ENCODE measurements at places on chromosomes 16 and 17.

GRCh38 chr16:27230562-27231001 is 27.3 kb downstream of the KDM8 start:
- no peak for DNase-seq

DNA sequence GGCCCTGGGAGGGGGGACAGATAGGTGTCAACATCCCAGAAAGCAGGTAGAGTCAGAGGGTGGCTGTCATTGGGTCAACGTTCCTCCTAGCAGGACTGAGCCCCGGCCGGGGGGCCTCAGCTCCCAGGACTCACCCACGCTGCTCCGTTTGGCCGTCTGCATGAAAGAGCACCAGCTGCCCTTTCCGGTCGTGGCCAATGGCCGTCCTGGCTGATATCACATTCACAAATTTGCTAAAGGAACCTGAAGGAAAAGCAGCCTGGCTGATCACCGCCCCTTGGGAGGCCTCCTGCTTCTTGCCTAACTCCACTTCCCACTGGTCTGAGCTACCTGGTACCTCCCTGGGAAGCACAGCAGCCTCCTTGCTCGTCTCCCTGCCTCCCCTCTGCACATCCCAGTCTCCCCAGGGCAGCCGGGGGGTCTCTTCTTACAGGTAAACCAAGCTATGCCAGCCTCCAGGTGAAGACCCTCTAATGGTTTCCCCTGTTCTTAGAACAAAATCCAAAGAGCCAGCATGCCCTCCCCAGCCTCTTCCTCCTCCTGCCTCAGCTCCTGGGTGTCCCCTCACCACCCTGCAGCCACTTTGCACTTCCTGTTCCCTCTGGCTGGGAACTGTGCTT is 3.4 kb downstream of the NAGPA start:
- no peak for DNase-seq

GRCh38 chr16:66306366-66307150 is 59.9 kb upstream of the CDH5 start:
- DNase-seq: no peak

GRCh38 chr16:76653390-76654026 is 376.3 kb downstream of the CNTNAP4 start:
- peak; percentile 20 for DNase-seq

- no peak for DNase-seq
Measured at GRCh38 chr16:89656435-89657121, 930 bp downstream of the CHMP1A start.

DNA sequence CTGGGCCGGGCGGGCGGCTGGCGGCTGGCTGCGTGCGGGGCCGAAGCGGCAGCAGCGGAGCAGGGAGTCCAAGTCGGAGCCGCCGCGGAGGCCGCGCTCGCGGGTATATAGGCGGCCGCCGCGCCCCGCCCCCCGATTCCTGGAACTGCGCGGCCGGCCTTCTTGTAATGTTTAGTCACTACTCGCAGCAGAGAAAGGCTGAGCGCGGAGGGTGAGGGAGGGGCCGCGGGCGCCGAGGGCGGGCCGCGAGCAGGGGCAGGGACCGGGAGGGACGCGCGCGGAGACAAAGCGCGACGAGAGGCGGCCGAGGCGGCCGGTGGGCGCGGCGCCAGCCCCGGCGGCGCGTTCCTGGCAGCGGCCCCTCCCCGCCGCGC is at the start of gene SOCS3:
TSS of gene SOCS3 (minus strand) at position 81 of the 374 bp plus-strand sequence. CDS start 982 bp downstream, outside the sequence.
- DNase-seq: peak; percentile 91

DNA sequence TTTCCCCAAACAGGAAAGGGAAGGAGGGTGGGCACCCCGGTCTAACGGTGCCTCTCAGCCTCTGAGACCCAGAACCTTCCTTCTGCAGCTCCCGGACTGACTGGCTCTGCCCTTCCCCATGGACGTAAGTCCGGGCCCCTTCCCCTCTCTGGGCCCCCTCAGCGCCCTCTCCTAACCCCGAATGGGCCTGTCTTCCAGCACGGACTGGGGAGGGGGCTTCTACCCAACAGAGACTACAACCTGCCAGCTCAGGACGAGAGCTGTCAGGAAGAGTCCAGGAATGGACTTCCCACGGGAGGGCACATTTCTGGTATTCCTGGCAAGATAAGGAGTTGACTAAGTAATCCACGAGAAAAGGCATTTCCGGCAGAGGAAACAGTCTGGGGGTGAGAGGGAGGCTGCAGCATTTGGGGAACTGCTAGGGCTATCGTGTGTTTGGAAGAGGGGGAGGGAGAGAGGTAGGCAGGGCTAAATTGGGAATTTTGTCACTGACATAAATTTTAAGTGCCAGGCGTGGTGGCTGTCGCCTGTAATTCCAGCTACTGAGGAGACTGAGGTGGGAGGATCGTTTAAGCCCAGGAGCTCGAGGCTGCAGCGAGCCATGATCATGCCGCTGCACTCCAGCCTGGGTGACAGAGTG is 12.1 kb upstream of the ALDOA start:
- DNase-seq: no peak

- DNase-seq: peak; percentile 75
Measured at GRCh38 chr17:10013365-10014112, 108.5 kb upstream of the RCVRN start.

DNA sequence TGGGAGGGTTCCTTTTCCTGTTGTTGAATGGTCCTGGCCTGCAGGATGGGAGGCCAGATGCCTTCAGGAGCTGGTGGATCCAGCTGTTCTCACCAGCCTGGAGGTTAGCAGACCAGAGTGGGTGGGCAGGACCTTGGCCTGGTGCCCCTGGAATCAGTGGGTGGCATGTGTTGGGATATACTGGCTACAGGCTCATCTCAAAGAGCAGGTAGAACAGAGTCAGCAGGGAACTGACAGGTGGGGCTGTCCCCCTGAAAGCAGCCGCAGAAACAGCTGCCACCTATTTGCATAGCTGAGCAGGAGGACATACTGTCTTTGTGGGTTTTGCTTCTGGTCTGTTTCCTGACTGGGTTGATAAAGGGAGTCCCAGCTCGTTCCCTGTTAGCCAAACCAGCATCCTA is 144.1 kb downstream of the RAB11FIP4 start:
- peak; percentile 89 for DNase-seq

- no peak for DNase-seq
Measured at GRCh38 chr17:65564793-65565192, 3.3 kb upstream of the AXIN2 start.

- no peak for DNase-seq
Measured at GRCh38 chr17:82173351-82174041, 39.1 kb downstream of the CCDC57 start.

GRCh38 chr16:1088295-1089170 is 7.5 kb downstream of the C1QTNF8 start:
- no peak for DNase-seq

DNA sequence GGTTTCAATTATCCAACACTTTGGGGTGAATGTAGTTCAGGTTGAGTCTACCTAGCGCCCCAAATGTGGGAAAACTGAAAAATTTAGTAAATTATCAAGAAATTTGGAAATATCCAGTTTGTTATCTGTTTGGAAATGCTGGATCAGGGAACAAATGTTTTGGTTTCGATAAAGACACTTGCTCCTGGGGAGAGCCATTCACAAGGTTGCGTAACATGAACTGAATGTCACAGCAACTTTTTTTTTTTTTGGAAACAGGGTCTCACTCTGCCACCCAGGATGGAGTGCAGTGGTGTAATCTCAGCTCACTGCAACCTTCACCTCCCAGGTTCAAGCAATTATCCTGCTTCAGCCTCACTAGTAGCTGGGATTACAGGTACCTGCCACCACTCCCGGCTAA is 286.4 kb downstream of the GRIN2A start:
- no peak for DNase-seq

GRCh38 chr17:41521574-41522261 is 3.0 kb upstream of the KRT15 start:
- no peak for DNase-seq

GRCh38 chr17:7997186-7997585 is 5.2 kb upstream of the GUCY2D start:
- DNase-seq: no peak

DNA sequence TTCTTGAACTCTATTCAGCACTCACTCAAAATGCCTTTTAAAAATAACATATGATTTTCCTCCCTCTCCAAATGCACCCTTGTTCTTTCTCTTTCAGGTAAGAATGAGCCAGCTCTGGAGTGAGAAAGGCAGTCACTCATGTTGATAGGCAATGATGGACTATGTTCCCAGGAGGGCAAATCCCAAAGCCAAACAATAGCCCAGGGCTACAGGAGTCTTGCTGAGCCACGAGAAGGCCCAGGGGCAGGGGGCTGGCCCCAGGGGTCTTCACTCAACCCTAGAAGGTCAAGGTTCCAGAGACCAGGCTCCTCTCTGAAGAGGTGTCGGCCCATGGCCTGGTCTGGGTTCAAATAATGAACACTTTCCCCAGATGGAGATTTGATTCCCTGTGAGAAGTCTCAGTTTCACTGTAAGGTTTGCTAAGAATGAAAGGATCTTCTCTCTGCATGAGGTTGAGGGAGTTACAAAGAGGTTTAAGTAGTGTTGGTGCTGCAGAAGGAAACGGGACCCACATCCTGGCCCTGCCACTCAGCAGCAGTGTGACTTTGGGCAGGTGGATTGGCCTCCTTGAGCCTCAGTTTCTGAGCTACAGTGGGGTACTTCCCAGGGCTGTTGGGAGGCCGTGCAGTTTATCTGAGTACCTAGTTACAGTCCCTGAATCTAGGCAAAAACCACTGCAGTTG is 49.0 kb downstream of the RTN4RL1 start:
- no peak for DNase-seq

DNA sequence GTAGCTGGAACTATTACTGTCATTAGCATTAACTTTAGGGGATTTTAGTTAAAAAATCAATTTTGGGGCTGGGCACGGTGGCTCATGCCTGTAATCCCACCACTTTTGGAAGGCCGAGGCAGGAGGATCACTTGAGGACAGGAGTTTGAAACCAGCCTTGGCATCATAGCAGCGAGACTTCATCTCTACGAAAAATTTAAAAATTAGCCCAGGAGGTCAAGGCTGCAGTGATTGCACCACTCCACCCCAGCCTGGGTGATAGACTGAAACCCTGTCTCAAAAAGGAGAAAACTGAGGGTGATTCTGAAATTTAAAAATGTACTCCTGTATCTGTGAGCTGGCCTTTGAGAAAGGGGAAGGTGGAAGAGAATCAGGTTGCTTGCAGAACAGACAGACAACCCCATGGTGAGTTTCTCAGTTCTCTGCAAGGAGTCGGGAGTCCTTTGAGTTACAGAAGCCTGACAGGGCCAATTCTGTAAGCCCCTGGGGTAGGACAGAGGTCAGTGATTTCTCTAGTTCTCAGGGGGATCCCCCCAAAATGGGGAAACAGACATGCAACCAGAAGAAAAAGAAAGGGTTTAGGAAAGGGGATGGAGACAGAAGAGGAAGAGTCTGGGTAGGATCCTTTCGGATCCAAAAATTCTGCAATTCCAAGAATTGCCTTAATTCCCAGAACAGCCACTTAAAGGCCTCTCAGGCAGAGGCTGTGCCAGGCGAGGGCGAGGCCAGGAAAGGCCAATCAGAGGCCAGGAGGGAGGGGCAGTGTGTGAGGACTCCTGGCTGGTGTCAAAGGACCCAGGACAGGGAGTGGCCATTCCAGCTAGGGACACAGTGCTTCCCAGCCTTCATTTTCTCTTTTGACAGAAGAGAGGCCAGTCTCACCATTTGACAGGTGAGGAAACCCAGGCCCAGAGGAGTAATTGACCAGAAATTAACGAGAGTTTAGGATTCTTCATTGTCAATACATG is 6.7 kb downstream of the NUPR1 start:
- DNase-seq: no peak

DNA sequence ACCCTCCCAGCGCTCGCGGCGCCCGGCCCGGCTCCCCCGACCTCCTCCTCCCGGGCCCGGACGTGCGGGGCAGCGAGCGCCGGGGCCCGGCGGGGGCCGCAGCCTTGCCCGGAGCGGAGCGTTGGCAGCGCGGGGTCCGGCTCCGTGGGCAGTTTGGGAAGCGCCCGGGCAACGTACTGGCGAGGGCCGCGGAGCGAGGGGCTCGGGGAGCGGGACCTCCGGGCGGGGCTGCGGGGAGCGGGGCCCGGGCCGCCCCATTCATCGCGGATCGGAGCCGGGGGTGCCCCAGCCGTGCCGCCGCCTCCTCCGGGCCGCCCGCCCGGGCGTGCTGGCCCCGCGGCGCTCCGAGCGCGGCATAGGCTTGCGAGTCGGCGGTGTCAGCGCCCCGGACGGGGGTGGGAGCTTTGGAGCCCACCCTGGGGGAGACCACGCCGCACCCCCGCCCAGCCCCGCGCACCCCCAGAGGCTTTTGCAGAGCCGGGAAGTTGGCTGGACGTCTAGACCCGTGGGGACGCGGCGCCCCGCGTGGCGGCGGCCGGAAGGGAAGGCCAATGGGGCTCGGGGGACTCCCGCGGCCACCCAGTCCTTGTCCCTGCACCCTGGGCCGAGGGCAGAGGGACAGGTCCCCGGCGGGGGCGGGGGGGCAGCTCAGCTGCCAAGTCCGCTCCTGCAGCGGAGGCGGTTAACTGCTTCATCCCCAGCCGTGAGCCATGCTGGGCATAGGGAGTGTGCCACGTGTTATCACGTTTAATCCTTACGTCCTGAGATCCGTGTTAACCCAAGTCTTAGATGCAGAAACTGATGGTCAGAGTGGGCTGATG is 852 bp downstream of the ZNF469 start:
- DNase-seq: no peak

DNA sequence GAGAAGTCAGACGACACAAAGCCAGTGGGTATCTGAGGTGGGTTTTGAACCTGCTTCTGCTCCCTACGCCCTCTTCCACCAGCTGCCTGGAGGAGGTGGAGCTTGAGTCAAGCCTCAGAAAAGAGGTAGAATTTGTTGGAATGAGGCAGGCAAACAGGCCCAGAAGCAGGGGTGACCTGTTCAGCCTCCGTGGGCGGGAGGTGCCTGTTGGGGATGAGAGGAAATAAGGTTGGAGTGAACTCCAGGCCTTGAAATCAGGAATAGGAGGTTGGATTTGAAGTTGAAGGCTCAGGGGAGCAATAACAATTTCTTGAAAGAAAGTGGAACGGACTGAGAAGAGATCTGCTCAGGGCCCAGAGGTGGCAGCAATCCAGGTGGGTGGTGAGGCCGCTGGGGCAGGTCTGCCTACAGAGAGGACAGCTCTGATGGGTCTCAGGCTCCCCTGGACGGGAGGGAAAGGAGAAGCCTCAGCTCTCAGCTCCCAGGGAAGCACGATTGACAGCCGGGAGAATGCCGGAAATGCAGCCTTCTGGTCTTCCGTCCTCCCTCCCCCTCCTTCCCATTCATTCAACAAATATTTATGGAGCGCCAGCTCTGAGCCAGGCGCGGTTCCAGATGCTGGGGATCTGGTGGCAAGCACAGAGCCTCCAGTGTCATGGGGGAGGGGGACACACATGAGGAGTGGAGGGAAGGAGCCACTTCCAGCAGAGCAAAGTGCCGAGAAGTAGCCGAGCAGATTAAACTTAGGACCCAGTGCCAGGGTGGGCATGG is 61.9 kb upstream of the CIBAR2 start:
- DNase-seq: no peak

- DNase-seq: peak; percentile 88
Measured at GRCh38 chr16:30032083-30032819, 1.2 kb upstream of the TLCD3B start.

GRCh38 chr17:77887464-77888241 is 70.8 kb upstream of the TNRC6C start:
- DNase-seq: no peak

- DNase-seq: peak; percentile 65
Measured at GRCh38 chr16:11613381-11614303, 26.9 kb upstream of the LITAF start.

Data from GM13976 (cell line).